ENCODE measurements at places on chromosomes 3 and 15.

DNA sequence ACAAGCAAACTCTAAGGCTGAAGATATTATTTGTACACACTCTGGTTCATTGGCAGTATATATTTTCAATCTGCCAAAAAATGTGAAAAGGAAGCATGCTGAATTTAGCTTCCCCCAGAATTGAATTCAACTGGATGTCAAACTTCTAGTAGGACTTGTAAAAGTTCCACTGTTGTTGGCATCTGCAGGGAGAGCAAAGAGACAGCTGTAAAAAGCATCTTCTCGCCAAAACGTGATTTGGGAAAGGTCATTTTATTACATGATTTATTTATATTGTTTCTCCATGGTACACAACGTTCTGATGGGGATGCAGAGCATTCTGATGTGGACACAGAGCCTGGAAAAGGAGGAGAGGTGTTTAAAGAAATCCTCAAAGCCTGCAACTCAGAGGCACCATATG is 196.7 kb upstream of the ADAMTS9 start:
- no peak for DNase-seq

DNA sequence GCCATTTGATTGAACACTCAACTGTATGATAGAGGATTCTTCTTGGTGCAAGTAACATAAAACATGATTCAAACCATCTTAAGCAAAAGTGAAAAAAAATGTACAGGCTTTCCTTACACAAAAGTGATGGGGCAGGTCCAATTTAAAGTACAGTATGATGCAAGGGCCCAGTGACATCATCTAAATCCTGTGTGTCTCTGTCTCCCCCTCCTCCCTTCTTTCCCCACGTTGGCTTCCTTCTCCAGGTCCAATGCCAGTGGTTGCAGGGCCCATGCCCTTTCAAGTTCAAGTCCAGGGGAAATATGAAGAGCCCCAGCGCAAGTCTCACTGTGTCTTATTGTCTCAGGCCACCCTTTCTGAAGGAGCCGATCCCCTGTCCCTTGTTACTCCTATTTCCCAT is 332.3 kb downstream of the SHQ1 start:
- DNase-seq = no peak

DNA sequence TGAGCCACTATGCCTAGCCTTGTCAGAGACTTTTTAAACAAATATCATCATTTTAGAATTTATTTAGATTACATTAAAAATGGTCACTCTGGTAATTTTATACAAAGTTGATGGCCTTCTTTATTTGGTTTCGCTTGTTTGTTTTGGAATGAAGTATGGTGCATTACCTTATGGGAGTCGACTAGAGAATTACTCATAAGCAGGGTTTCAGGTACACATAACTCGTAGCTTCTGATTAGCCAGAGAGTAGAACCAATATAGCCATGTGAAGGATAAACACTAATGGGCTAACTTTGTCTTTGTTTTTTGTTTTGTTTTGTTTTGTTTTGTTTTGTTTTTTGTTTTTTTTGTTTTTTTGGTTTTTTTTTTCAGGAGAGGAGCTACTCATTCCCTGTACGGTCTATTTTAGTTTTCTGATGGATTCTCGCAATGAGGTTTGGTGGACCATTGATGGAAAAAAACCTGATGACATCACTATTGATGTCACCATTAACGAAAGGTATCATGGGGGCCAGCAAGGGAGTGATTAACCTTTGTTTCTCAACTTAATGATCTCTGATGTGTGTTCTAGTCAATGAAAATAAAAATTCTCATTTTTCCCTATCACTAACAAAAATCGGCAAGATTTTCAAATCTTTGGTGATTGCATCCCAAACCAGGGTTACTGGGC is 113.2 kb downstream of the IL1RAP start:
- no peak for DNase-seq

- no peak for DNase-seq
These were observed 66.7 kb downstream of the ST6GAL1 start for GRCh38 chr3:186997061-186997460.

- peak; percentile 98 for DNase-seq
These were observed at the start of gene KLHL6 for GRCh38 chr3:183555541-183556081. KLHL6 (minus strand) TSS chr3:183555706; CDS start chr3:183555653, 53 bp downstream.

DNA sequence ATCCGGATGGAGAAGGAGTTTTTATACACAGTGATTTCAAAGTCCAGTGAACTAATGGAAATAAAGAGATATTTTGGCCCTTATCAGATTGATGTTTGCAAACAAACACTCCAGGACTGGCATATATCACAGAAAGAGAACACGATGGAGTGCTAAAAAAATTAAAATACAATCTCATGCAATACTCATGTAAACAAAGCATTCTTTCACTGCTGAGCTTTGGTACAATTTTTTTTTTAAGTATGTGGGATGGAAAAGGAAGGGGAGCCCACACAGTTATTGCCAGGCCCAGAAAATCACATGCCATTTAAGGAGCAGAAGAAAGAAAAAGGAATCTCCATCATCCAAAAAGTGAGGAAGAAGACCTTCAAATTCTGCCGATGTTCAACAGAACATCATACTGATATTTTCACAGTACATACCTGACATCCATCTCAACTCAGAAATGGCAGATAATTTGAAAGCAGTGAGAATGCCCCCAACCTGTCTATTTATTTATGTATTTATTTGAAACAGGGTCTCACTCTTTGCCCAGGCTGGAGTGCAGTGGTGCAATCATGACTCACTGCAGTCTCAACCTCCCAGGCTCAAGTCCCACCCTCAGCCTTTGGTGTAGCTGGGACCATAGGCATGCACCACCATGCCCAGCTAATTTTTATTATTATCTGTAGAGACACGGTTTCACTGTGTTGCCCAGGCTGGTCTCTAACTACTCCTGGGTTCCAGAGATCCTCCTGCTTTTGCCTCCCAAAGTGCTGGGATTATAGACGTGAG is 107.5 kb upstream of the SLC2A2 start:
- no peak for DNase-seq

DNA sequence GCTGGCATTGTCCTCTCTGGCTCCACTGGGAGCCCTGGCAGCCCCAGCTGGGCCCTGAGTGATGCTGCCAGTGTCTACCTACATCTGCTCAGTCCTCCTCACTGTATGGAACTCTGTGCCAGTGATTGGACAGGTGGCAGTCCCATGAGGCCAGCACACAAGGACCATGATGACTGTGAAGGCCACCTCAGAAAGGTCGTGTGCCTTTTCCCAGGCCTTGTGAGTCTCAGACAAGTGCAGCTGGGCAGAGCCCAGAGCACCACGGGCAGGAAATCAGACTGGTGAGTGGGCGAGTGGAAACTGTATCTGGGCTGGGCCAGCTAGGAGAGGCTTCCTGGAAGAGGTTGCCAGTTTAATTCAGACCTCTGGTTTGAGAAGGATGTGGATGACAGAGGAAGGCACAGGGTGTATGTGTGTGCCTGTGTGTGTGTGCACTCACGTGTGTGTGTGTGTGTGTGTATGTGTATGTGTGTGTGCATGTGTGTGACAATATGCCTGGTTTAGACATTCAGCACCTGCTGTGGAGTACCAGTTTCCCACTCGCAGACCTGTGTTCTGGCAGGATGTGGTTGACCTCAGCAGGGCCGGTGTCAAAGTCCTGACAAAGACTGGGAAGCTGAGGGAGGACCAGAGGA is 7.0 kb downstream of the MAPKAPK3 start:
- no peak for DNase-seq

GRCh38 chr3:187799942-187800641 is 54.8 kb upstream of the BCL6 start:
- no peak for DNase-seq

- no peak for DNase-seq
These were observed 187.3 kb downstream of the KCNAB1 start for GRCh38 chr3:156307704-156308103.

DNA sequence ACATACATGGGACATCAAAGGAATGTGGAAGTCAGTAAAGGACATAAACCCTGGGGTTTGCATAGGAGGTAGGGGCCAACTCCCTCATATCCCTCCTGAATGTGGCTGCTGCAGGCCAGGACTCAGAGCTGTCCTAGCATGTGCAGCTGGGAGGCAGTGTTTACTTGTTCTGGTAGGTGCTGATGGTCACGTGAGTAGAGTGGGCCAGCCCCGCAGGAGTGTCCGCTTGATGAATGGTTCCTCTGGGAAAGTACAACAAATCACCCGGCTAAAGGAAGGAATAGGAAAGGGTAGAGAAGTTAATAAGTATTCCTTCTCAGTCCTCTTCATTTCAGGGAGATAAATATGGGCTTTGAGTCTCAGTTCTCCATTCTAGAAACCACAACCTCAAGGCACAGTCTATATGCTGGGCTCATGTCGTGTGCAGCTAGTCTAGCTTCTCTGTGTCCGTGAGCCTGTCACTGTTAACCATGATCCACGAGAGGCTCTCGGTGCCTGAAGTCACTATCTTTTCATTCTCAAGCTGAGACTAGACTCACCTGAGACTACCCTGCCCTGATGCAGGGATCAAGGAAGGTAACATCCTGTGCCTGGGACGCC is 17.9 kb downstream of the RIOX2 start:
- DNase-seq = no peak

DNA sequence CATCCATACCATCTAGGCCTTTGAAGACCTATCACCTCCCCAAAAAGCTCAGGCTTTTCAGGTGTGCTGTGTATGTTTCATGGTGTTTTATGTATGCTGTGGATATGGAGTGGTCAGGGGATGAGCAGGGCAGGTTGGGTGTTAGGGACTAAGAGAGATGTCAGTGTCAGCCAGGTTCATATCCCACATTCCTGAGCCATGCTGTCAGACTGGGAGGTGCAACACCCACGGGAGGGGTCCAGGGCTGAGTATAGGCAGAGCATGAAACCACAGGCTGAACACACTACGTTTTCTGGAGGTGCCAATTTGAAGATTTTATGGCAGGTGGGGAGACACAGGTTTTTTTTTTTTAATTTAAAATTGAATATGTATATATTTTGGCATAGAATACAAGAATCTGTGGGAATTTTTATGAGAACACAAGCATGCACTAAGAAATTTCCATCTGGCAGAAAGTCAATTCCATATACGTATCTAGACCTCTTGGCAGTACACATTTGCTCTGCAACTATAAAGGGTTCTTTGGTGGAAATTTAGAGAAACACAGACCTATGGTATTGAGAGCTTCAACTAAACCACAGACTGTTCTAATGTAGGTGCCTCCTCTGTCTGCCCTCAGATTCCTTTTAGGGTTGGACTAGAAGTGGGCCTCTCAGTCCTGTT is 101.9 kb upstream of the RNU6-1 start:
- no peak for DNase-seq

GRCh38 chr3:151265166-151265565 is 13.2 kb downstream of the P2RY14 start:
- peak; percentile 15 for DNase-seq

DNA sequence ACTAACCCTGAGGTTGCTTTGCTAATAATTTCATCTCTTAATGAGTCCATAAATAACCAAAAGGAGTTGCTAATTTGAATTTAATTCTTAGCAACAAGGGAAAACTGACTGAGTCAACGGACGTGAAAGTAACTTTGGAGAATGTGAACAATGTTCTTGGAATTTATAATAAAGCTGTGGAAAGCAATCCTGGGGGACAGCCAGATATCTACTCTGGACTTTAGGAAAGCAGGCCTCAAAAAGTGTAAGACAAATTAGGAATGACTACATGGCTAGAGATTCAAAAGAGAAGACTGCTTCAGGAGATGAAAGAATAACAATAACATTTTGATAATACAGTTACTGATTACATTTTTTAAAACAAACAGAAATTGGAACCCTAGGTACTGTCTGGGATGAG is 318.4 kb upstream of the COL8A1 start:
- no peak for DNase-seq

DNA sequence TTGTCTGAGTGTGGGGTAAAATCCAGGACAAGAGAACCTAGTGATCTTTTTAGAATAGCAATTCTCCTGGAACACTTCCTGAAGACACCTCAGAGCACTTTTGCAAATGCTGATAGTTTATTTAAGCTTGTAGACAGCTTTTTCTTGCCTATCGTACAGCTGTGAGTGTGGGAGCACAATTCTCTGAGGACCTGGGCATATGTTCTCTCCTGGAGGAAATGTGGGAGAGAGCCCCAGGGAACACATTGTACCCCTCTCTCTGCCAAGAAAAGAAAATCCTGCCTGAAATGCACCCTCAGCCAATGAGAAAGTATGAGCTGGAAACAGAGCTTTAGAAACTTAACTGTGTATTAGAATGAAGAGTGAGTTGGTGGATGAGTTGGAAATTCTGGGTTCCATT is 308.3 kb upstream of the SEMA6D start:
- DNase-seq = no peak

GRCh38 chr3:150180334-150180733 is 209.6 kb upstream of the PFN2 start:
- no peak for DNase-seq

GRCh38 chr3:122758877-122759560 is 34.6 kb downstream of the HSPBAP1 start:
- peak; percentile 53 for DNase-seq

DNA sequence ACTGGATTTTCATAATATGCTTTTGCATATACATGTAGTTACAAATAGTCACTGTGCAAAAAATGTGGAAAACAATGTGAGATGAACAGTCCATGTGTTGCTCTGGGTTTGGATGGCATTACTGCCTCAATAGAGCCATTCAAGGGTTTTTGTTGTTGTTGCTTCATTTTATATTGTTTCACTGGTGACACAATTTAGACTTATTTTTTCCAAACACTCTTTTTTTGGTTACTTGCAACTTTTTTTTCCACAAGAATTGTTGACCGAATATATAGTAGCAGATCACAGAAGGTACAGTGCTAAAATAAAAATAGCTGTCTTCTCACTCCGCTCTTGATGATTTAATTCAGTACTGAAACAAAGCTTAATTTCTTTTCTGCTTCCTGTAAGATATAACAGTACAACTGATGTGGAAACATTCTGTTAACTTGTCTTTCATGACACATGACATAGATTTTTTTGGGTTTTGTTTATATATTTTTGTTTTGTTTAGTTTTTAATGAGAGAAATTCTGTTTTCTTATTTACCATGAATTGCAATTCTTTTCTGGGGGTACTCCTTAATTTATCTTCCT is 618.6 kb downstream of the NAALADL2 start:
- no peak for DNase-seq

- peak; percentile 82 for DNase-seq
These were observed 43.0 kb downstream of the RAB8B start for GRCh38 chr15:63232405-63232804.

- DNase-seq = no peak
These were observed 32.4 kb upstream of the PIK3R4 start for GRCh38 chr3:130779031-130779430.

- no peak for DNase-seq
These were observed 21.5 kb downstream of the SLC6A20 start for GRCh38 chr3:45774581-45775521.
